ENCODE measurements at places on chromosomes 6 and 20. TPM values are rescaled to one million over a fixed set of nuclear protein-coding genes. Genes with fewer than 3 reads are reported as not detected.

- DNase-seq = no peak
Observed at GRCh38 chr6:147281895-147282565, 77.8 kb downstream of the STXBP5 start.

GRCh38 chr6:146281651-146282362, 252.9 kb downstream of the GRM1 start:
- no peak for DNase-seq

Gene PTCHD4
- total RNA-seq = 0.17 TPM

- no peak for DNase-seq
Observed at GRCh38 chr6:11141295-11141694, 29.8 kb upstream of the ERVFRD-1 start.

DNA sequence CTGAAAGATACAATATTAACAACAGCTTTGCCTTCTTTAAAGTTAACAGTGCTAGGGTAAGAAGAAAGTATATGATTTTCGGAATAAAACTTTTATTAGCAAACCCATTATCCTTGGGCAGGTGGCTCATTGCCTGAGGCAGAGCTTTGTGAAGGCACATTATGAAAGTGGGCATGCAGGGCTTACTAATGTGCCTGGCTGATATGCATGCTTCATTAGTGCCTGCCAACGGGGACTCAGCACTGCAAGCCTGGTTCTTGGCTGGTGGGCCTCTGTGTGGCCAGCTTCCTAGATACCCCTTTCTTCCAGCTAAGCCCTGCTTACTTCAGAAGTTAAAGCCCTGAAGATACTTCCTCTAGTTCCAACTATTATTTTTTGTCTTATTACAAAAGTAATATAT, 481.6 kb downstream of the ADGRB3 start:
- DNase-seq = no peak

Gene CARMIL1
- total RNA-seq = 23.4 TPM

Gene CCN6
- total RNA-seq = not detected

DNA sequence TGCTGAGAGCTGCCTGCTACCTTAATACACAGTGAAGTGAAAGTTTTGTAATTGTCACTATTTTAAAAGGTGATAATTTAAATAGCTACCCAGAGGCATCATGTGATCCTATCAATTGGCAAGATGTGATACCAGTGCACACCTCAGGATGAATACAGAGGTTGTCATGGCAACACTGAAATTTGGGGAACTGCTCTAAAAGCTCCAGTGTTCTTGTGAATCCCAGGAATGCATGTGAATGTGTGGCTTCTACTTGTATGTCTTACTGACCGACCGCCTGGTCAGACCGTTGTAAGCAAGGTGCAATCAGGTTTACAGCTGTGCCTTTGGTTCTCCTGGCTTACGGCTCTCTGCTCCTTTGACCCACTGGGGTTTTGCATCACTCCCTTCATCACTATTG, 146.3 kb upstream of the GJE1 start:
- no peak for DNase-seq

GRCh38 chr6:150720774-150721233, 121.1 kb downstream of the PLEKHG1 start:
- DNase-seq = no peak

Gene PRR18
- 0.11 TPM for total RNA-seq

DNA sequence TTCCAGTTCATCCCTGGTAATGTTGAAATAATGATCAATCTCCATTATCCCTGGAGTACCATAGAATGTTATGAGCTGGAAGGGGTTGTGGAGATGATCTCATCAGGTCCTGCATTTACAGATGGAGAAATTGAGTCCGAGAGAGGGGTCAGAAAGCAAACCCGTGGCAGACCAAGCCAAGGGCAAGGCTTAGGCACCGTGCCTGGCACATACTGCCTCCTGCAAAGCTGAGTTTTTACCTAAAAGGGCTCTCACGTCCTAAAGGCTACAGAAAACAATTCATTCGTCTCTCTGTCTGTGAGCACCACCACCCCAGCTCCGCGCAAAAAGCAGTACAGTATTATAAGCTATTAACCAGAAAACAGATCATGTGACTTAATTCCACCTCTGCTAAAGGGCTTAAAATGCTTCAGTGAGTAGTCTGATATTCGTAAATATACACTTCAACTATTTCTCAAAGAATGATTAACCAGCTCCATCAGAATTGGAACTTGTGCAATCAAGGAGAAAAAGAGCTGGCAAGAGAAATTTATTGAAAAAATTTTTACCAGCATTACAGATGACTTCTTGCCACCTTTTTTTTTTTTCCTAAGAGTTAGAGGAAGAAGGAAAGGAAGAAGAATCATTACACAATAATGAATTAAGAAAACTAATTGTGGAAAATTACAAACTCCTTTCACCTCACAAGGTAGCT, 3.4 kb upstream of the PARD6B start:
- DNase-seq = no peak

DNA sequence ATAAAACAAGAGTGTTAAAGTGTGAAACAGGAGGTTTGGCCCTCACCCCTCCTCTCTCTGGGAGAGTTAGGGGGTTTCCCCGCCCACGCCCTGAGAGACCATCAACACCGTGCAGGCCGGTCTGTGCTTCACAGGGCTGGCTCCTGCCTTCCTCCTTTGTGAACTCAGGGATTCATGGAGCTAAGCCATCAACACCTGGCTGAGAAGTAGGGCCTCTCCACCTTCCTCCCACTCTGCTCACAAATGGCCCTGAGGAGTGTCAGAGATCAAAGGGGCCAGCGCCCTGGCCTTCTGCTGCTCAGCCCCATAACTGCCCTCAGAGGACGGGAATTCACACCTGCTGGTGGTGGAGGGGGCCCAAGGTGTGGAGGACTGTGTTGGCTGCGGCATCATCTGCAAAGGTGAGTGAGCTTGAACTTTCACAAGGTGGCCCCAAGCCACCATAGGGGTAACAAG, 88.6 kb downstream of the PSMB1 start:
- DNase-seq = peak; percentile 44

DNA sequence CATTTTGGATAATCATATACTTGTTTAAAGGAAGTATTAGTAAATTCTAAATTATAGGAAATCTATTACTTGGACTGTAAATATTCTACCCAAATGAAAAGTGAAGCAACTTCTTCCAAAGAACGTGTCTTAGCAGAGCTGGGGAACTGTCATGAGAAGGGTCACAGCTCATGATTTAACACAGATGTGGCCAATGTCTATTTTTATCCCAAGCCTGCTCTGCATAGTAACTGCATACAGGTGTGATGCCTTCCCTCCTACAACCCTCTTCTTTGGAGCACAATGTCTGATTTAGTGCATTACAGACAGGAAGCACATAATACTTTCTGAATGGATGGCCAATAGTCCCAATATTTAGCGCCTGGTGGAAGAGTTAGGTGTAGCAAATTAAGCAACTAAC, 138.7 kb upstream of the THEMIS start:
- DNase-seq = no peak

- DNase-seq = peak; percentile 87
Observed at GRCh38 chr6:35727231-35727934, 9.4 kb upstream of the ARMC12 start.

Gene DEF6
- total RNA-seq = 6.5 TPM

Gene TBC1D7
- total RNA-seq = 42.1 TPM

Gene TINAG
- total RNA-seq = not detected

DNA sequence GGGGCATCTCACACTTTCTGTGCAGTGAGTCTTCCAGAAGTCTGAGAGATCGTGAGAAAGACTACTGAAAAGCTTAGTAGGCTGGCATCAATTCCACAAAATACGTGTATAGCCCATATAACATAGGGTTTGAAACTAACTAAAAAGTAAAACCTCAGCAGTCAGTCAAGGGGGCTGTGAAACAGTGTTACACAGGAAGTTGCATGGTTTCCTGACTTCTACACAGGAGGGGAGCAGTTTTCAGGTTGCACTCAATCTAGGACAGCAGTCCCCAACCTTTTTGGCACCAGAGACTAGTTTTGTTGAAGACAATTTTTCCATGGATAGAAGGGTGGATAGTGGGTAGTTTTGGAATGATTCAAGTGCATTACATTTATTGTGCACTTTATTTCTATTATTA, 4.7 kb upstream of the LY86 start:
- no peak for DNase-seq

All from H7 (cell line).